Mesenteric fat pad (tissue), 1 donor: ENCODE measurements at places on chromosomes 5 and 9. TPM values are rescaled to one million over a fixed set of nuclear protein-coding genes. Genes with fewer than 3 reads are reported as not detected.

- DNase-seq, result no peak
These were observed 203.9 kb downstream of the PCSK1 start for GRCh38 chr5:96229188-96229587.

- DNase-seq, result no peak
These were observed 169.6 kb downstream of the SLC24A2 start for GRCh38 chr9:19619221-19619620.

- DNase-seq, result no peak
These were observed 105.6 kb downstream of the ATPSCKMT start for GRCh38 chr5:10144040-10144439.

DNA sequence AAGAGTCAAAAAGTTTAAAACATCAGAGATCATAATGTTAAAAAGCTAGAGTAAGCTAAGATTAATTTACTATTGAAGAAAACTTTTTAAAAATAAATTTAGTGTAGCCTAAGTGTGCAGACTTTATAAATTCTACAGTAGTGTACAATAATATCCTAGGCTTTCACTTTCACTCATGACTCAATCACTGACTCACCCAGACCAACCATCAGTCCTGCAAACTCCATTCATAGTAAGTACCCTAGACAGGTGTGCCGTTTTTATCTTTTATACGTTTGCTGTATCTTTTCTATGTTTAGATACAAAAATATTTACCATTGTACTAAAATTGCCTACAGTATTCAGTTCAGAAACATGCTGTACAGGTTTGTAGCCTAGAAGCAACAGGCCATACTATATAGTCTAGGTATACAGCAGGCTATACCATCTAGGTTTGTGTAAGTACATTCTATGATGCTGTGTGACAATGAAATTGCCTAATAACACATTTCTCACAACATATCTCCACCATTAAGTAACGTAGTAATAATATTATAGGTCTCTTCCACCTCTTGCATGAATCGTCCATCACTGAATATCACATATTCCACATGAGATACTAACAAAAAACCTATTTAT lies 59.2 kb downstream of the MEGF9 start:
- no peak for DNase-seq

DNA sequence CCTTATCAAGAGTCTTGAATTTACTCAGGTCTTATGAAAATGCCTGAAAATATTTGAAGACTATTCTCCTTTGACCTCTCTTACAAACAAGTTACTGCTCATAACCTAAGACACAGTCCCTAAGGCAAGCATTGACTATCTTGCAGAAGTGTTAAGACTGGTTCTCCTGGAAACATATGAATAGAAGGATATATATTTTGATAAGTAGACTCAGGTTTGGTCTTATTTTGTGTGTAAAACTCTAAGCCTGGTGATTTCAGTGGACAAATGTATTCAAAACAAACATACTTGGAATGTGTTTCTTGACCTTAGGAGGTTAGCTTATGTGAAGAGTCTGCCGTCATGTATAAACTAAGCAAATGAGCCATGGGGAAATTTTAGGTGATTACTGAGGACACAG lies 7.5 kb upstream of the UBQLN1 start:
- no peak for DNase-seq

GRCh38 chr5:80141147-80141671 lies 106.1 kb downstream of the THBS4 start:
- no peak for DNase-seq

GRCh38 chr9:25025686-25026085 lies 480.0 kb upstream of the IZUMO3 start:
- DNase-seq, result no peak

DNA sequence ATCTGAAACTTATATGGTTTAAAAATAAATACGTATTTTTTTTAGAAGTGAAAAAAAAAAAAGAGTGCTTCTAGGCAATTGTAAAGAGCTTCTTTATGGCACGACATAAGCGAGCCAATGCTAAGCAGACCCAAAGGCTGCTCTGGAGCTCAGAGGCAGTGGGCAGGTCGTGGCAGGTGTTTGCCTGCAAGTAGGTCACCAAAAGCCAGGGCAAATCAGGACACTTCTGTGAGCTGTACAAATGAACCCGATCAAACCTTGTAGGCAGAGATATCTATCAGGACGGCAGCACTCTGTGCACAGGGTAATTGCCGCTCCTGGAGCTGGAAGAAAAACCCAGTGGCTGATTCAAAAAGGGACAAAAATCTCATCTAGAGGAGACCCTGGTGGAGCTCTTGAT lies 75.9 kb downstream of the IRX2 start:
- no peak for DNase-seq

BARHL1 gene
- total RNA-seq, result not detected

SUB1 gene
- 295 TPM for total RNA-seq

MYMK gene
- total RNA-seq, result not detected

DELE1 gene
- total RNA-seq, result 74.0 TPM

AKNA gene
- total RNA-seq, result 44.9 TPM
